ENCODE measurements at places on chromosomes 1 and 21. TPM values are rescaled to one million over a fixed set of nuclear protein-coding genes. Genes with fewer than 3 reads are reported as not detected.

RXRG gene
- not detected for total RNA-seq

FHAD1 gene
- 0.17 TPM for total RNA-seq

OR10J1 gene
- not detected for total RNA-seq

ATP5PO gene
- 389 TPM for total RNA-seq

IVNS1ABP gene
- total RNA-seq: 47.5 TPM

RCC1 gene
- total RNA-seq: 63.2 TPM

RIPPLY3 gene
- not detected for total RNA-seq

ADORA3 gene
- total RNA-seq: not detected
